ENCODE measurements at places on chromosomes 7 and 10.
A peak's percentile ranks its signal among the peaks of the same experiment; 100 is the strongest.

DNA sequence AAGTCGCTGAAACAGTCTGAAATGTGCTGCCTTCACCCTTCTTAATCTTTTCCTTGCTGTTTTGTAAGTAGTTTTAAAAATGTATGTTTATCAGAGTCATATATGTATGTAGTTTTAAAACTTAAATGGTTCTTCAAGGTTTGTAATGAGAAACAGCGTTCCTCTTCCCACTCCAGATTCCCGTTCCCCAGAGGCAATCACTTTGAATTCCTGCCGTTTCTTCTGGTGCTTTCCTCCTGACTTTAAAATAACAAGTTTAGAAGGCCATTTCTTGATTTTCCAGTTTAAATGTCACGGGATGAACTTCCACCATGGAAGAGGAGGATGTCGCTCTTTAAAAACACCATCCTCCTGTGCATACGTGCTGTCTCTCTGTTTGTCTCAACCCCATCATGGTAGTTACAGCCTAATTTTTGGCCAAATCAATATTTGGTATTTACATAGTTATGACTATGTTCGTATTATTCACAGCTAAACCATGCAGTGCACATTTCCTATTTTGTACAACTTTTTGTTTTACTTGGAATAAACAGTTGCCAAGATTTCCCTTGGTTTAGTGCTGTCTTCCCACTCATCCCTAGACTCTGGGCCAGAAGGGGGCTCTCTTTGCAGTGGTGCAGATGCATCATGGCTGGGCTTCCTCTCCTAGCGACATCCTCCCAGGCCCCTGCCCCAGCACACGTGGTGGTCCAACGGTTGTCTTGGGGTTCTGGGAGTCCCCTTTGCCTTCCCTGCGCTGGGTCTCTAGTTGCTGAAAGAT is 151.4 kb downstream of the PTPN20 start:
- DNase-seq = no peak

DNA sequence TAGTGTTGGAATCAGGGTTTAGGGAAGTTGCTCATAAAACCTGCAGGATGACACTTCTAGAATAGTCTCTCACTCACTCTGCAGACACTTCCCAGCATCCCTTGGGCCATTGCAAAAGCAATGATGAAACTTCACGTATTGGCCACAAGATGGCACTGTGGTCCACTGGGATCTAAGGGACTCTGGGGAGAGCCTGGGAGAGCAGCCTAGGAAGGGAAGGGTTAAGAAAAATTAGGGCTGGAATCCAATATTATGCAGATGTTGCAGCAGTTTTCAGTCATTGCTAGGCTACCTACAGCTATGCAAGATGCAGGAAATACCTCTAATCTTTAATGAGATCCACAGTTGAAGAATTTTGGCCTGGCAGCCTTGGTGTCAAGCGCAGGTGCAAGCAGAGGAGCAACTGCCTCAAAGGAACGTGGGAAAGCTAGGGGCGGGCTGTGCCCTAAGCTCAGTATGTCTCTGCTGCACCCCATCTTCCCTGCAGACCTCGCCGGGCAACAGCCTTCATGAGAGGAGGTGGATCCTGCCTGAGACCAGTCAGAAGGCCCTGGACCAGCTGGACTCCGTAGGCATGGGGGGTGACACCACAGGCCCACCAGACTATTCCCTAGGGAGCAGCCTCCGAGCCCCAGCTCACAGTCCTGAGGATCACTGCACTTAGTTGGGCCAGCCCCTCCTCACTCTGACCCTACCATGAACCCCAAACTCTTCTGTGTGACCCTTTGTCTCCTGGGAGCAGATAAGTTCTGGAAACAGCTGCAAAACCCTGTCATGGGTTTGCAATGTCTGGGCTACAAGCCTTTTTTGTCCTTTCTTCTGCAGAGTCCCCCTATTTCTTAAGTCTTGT is 127.9 kb upstream of the PRSS58 start:
- peak; percentile 13 for DNase-seq

GRCh38 chr7:70679661-70680060 is 452.3 kb upstream of the GALNT17 start:
- DNase-seq = no peak

- DNase-seq = no peak
Measured at GRCh38 chr10:48453451-48454301, 147.2 kb downstream of the MAPK8 start.

- DNase-seq = no peak
Measured at GRCh38 chr7:25297278-25297677, 69.0 kb upstream of the NPVF start.

DNA sequence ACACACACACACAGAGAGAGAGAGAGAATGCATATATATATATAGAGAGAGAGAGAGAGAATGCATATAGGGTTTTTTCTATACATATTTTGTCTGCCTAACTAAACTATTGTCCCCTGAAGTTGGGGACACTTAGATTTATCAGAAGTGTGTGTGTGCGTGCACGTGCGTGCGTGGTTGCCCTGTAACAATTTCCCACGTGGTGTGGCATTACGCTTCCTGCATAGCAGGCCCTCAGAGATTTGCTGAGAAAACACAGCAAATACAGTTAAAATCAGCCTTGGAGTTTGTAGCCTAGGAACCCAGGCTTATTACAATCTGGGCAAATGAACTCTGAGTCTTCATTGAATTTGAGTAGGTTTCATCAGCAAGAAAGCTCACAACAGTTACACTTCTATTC is 14.7 kb downstream of the RNF32 start:
- no peak for DNase-seq

GRCh38 chr7:36965625-36966024 is 241.3 kb upstream of the AOAH start:
- no peak for DNase-seq

DNA sequence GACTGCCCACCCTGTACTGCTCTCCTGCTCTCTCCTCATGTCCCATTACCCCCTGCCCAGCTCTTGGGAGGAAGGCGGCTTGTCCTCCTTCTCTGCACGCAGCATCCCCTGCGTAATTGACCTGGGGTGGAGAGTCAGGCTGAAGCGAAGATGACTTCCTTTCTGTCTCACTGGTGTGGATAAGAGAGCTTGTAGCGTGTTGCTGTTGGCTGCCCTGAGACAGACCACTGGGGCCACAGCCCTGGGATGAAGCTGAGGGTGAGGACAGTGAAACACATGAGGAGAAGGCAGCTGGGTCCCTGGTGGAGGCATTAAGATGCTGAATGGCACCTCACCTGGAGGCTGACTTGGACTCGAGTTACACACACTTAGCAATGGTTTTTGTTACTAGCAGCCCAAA is 310.3 kb upstream of the ZNF32 start:
- no peak for DNase-seq

- no peak for DNase-seq
Measured at GRCh38 chr7:139511315-139511714, 12.2 kb upstream of the CLEC2L start.

DNA sequence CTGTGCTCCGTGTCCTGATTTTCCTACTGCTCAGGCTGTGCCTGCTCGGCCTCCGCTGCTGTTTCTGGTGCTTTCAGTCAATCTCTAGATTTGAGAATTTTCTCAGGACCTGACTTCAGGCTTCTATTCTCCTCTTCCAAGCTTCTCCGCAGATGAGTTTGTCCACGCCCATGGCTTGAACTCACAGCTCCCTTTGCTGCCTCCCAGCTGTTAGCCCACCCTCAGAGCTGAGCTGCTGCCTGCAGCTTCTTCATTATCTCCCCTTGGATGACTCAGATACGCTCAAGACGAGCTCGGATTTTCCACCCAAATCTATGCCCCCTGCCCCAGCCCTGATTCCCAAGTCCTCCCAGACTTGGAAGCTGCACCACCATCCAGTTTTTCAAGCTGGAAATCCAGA is 104.7 kb downstream of the FGFR2 start:
- no peak for DNase-seq

GRCh38 chr10:51896849-51897248 is 197.5 kb upstream of the CSTF2T start:
- DNase-seq = no peak

GRCh38 chr7:51255536-51256208 is 60.9 kb downstream of the COBL start:
- no peak for DNase-seq

DNA sequence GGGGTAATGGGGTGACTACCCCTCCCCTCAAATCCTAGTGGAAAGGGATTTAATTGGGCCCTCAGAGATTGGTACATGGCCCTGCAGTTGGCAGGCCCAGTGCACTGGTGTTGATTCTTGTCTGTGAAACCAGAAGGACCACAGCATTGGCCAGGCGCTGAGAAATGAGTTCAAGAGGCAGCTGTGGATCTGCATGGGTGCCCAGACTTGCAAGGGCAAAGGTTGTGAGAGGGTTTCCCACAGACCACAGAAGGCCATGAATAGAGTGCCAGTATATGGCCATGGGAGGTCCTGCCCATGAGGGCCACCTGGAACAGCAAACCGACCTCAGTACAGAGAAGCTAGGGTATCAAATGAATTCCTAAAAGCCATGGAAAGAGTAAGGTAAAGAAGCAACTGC is 32.9 kb downstream of the TMEM168 start:
- DNase-seq = no peak

DNA sequence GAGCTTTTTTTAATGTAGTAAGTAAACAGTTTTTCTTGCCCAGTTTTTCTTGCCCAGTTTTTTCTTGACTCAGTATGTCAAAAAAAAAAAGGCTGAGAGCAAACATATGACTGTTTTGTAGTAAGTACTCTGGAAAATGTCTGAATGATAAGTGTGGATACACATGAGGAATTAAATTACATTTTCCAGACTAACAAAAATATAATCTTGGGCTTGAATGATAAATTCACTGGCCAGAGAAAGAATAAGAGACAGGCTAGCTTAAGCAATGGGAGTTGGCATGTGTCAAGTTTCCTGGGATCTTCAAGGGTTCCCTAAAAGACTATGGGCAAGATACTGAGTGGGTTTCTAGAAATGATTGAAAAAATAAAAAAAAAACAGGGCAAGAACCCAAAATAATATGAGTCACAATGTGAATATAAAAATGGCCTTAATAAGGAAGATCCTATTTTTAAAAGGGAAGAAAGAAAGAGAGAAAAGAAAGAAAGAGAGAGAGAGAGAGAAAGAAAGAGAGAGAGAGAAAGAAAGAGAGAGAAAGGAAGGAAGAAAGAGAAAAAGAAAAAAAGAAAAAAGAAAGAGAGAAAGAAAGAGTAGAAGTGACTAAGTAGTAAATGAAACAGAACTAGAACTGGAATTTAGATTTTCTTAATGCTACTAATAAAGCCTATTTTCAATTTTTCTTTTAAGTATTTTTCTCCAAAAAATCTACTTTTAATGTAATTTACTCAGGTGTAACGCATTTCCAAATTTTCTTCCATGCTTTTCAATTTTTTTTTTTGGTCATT is 60.2 kb downstream of the TFPI2 start:
- no peak for DNase-seq

GRCh38 chr7:1248143-1248915 is 15.7 kb downstream of the UNCX start:
- no peak for DNase-seq

GRCh38 chr10:29960261-29960660 is 99.1 kb downstream of the JCAD start:
- DNase-seq = no peak

DNA sequence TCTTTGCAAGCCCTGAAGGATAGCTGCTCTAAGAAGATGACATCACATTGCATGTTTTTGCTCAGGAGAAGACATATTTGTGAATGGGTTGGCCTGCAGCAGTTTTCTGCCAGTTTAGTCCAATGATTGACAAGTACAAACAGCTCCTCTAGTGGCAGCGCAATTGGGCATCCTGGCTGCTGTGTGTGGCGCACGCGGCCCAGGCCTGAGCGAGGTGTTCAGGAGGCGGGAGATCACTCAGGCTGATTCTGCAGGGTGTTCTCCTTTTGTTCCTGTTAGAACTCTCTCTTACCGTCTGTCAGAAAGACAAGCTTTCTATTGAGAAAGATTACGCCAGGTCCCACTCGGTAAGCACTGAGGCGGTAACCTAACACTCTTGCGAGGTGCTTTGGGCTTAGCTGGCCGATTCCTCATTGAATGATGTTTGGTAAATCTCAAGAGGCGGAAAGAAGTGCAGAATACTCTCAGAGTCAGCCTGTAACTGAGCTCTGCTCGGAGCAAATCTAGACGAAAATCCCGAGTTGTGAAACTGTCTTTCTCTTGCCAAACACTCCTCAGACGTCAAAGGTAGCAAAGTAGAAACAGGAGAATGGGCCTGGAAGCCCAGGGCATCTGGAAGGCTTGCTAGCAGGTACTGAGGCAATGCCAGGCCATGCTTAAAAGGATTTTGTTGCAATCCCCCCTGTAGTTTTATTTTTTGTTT is 219.2 kb upstream of the BMPER start:
- no peak for DNase-seq

DNA sequence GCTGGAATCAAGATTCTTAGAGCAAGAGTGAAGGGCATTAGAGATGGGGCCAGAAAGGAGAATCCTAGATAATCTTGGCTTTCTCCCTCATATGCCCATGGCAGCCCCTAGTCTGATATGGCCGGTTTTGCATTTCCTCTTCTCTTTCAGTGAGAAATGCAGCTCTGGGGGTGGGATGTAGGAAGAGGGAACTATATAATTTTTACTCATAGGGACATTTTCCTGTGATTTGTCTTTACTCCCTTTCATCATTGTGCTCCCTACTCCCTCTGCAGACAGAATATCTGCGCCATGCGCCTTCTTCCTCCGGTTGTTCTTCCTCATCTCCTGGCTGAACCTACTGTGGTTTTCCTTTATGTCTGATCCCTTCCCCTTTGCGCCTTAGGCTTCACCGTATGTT is 16.8 kb upstream of the CHCHD1 start:
- no peak for DNase-seq
